ENCODE measurements at places on chromosomes 6 and 20. TPM values are rescaled to one million over a fixed set of nuclear protein-coding genes. Genes with fewer than 3 reads are reported as not detected.
A peak's percentile ranks its signal among the peaks of the same experiment; 100 is the strongest.

- DNase-seq: no peak
Observed at GRCh38 chr6:107956181-107956580, 1.8 kb downstream of the SEC63 start.

- DNase-seq: no peak
Observed at GRCh38 chr20:2101057-2101864, at the start of gene STK35. TSS of gene STK35 (plus strand) at chr20:2101827. CDS start at chr20:2101882, 55 bp downstream.

- no peak for DNase-seq
Observed at GRCh38 chr6:148780918-148781436, 34.1 kb downstream of the UST start.

DNA sequence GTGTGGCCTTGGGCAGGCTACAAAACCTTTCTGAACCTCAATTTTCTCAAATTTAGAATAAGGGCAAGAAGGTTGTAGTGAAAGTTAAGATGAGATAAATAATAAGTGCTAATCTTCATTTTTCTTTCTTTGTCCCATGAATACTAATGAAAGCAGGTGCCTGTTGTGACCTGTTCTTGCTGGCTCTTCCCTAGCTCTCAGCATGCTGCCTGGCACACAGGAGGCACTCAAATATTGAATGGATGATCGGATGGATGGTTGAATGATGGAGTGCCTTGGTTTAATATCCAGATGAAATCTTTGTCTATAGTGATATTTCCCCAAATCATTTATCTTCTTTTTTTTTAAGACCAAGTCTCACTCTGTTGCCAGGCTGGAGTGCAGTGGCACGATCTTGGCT lies 15.0 kb downstream of the PBOV1 start:
- no peak for DNase-seq

Gene MOXD1
- total RNA-seq: not detected

- no peak for DNase-seq
Observed at GRCh38 chr6:37131104-37131959, 38.6 kb upstream of the PIM1 start.

Gene PRPH2
- not detected for total RNA-seq

- DNase-seq: no peak
Observed at GRCh38 chr6:170147832-170148708, 142.8 kb downstream of the DLL1 start.

GRCh38 chr6:20805021-20805420 lies 270.8 kb downstream of the CDKAL1 start:
- no peak for DNase-seq

Gene WFDC12
- total RNA-seq: not detected

Gene PROKR2
- total RNA-seq: not detected

DNA sequence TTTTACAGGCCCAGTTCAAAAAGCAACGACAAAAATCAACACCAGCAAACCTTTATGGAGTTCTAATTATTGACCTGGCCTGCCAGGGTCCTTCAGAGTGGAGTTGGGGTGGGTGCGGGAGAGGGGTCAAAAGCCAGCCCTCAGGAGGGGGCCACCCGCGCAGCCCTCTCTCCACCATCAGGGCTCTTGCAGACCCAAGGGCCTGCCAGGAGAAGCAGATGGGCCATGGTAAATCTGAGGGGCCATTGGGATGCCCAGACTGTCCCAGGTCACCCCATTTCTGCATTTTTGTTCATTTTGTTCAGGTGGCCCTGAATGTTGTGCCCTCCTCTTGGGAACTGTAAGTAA lies 88.4 kb downstream of the DHX35 start:
- no peak for DNase-seq

DNA sequence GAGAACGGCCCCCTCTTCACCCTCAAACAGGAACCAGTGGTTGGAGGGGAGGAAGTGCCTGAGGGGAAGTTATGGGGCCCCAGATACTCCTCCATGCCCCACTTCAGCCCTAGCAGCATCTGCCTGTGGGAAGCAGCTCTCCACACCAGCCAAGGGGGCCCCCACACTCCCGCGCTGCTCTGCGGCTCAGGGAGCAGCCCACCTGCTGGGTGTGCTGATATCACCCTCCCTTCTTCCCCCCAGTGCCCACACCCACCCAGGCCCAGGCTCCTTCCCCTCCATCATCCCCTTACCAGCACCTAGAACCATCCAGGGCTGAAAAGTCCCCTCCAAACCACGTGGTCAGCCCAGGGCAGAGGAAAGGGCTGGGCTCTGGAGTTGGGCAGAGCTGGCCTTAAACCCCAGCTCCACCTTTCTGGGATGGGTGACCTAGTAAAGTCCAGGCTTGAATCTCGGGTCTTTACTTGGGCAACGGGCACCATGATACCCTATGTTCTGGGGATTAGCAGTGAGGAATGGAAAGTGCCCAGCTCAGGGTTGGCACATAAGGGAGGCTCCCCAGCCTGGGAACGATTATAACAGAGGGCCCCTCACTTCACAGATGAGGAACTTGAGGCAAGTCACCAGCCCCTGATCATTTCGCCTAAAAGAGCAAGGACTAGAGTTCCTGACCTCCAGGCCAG lies 663 bp downstream of the LST1 start:
- peak; percentile 42 for DNase-seq
